SK-N-SH (cell line): ENCODE measurements at places on chromosomes 2 and 18. TPM values are rescaled to one million over a fixed set of nuclear protein-coding genes. Genes with fewer than 3 reads are reported as not detected.

DNA sequence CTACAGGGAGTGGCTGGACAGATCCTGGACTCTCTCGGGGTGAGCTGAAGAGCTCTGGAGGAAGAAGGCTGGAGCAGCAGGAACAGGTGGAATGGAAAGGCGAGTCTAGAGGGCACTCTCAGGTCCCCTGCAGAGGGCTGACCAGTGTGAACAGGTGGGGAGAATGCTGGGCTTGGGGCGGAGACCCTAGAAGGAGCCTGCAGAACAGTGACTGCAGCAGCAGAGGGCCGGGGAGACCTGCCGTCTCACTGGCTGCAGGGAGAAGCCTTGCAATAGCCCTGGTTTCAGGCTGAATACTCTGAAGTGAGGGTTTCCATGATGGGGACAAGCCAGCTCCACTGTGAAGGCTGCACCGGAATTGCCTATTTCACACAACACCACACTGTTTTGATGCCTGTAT lies 626.7 kb upstream of the SALL3 start:
- H3K27me3 ChIP-seq: peaks cover 6% of the 10 kb centered on the region; the same call in 1 of the 2 replicates
- H3K27ac ChIP-seq: no peak overlapping the region
- H3K4me1 ChIP-seq: no peaks in the 10 kb centered on the region
- no peak overlapping the region for H3K4me3 ChIP-seq

Gene RASGRP3
- 72.5 and 152 TPM in 2 replicates for polyA plus RNA-seq

Gene HJURP
- polyA plus RNA-seq: 13.2 and 16.5 TPM in 2 replicates

Gene INPP5D
- polyA plus RNA-seq: 0.99 and 1.3 TPM in 2 replicates

DNA sequence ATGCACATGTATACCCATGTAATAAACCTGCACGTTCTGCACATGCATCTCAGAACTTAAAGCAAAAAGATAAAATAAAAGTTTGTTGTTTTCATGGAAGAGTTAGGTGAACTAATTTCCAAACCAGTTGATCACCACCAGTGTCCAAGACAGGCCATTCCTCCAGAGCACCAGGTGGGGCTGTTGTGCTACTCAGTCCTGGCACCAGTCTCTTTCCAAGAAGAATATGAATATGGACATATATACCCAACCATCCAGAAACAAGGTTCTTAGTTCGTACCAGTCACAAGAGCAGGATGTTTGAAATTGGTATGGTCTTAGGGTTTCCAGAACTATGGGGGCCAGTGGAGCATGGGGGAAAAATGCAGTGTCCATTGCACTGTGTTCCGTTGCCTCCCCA lies 17.2 kb upstream of the TNP1 start:
- no peaks in the 10 kb centered on the region for H3K27me3 ChIP-seq
- H3K4me1 ChIP-seq: no peaks in the 10 kb centered on the region
- DNase-seq: no peak
- no peak overlapping the region for H3K4me3 ChIP-seq
- no peaks in the 10 kb centered on the region for H3K36me3 ChIP-seq

DNA sequence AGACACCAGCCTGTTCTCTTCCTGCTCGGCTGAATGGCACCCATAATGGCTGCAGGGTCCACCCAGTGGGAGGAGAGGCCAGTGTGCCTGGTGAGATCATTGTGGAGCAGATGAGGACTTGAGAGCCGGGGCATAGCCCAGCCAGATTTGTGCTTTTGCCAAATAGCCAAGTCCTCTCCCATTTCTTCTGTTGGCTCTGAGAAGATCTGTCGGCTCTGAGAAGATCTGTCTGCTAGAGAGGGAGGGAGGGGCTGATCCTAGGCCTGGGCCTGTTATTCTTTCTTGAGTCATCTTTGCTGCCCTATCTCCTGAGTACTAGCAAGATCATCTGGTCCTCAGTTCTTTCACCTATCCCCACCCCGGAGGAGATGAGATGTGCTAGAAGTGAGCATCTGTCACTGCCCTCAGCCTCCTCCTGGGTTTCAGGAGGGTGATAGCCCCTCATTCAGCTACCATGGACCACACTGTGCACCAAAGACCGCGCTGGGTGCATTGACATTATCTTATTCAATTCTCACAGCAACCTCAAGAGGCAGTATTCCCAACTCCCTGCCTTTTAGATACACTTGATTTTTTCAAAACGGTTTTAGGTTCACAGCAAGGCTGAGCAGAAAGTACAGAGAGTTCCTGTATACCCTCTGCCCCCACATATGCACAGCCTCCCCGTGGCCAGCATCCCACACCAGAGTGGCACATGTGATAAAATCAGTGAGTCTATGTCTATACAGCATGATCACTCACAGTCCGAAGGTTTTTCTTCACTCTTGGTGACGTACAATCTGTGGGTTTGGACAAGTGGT lies 98.6 kb downstream of the CAPN13 start:
- H3K4me3 ChIP-seq: no peak overlapping the region
- no peak overlapping the region for H3K27ac ChIP-seq
- no peaks in the 10 kb centered on the region for H3K4me1 ChIP-seq

Gene CLIP4
- 12.7 and 20.7 TPM in 2 replicates for polyA plus RNA-seq

Gene ANAPC1
- 16.0 and 22.4 TPM in 2 replicates for polyA plus RNA-seq

GRCh38 chr2:6526093-6526824 lies 339.4 kb downstream of the CMPK2 start:
- DNase-seq: peak; percentile 57
- no peaks in the 10 kb centered on the region for H3K27me3 ChIP-seq
- no peaks in the 10 kb centered on the region for H3K36me3 ChIP-seq

DNA sequence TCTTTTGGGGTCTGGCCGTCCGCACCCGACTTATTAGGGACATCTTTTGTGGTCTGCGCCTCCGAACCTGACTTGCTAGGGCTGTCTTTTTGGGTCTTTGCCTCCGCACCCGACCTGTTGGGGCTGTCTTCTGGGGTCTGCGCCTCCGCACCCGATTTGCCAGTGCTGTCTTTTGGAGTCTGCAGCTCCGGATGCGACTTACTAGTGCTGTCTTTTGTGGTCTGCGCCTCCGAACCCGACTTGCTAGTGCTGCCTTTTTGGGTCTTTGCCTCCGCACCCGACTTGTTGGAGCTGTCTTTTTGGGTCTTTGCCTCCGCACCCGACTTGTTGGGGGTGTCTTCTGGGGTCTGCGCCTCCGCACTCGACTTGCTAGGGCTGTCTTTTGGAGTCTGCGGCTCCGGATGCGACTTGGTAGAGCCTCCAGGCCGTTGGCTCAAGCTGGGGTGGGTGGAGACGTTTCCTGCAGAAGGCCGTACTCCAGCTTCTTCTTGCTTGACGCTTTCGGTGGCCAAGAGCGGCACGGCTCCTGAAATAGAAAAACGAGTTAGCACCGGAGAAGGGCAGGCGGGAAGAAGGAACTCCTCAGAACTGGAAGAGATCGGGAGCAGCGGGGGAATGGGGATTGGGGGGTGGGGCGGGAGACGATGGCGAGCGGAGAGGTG lies 498 bp downstream of the TGOLN2 start:
- peaks cover 42% of the 10 kb centered on the region for H3K36me3 ChIP-seq
- peaks cover 7% of the 10 kb centered on the region; the same call in 1 of the 2 replicates for H3K4me1 ChIP-seq
- DNase-seq: no peak

Gene CHN1
- 31.6 and 46.9 TPM in 2 replicates for polyA plus RNA-seq

- no peak overlapping the region for H3K4me3 ChIP-seq
- no peak overlapping the region for H3K27ac ChIP-seq
- no peak for DNase-seq
- peaks cover 17% of the 10 kb centered on the region; the same call in 1 of the 2 replicates for H3K27me3 ChIP-seq
These were observed 22.3 kb upstream of the CHMP1B start for GRCh38 chr18:11828786-11829432.

Gene TXNDC2
- polyA plus RNA-seq: 0.06 and 0.07 TPM in 2 replicates

- no peaks in the 10 kb centered on the region for H3K27me3 ChIP-seq
- H3K4me3 ChIP-seq: no peak overlapping the region
- H3K4me1 ChIP-seq: no peaks in the 10 kb centered on the region
- H3K36me3 ChIP-seq: peaks cover 1% of the 10 kb centered on the region
These were observed 37.2 kb upstream of the SCLY start for GRCh38 chr2:238023608-238024007.

DNA sequence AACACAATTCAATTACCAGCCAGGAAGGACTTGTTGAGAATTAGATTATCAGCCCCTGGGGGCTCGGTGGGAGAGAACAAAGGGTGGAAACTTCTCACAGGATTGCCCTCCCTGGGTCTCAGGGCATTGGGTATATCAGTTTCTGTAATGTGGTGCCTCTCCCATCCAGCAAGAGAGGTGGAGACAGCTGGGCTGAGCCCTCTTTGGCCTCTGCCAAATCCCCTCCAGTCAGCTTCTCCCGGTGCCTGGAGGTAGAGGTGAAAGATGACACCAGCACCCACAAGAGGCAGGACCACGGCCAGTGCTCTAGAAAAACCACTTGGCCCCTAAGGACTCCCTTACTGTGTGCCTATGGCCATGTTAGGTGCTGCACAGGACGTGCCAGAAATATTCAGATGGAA lies 179.7 kb downstream of the HAUS1 start:
- DNase-seq: peak; percentile 46
- H3K36me3 ChIP-seq: no peaks in the 10 kb centered on the region
- H3K27ac ChIP-seq: no peak overlapping the region
- no peak overlapping the region for H3K4me3 ChIP-seq

Gene GALNT14
- polyA plus RNA-seq: 1.6 and 1.8 TPM in 2 replicates
